ENCODE measurements at places on chromosomes 6 and 20. TPM values are rescaled to one million over a fixed set of nuclear protein-coding genes. Genes with fewer than 3 reads are reported as not detected.

Gene GRM1
- not detected for total RNA-seq

Gene PRSS35
- 72.0 TPM for total RNA-seq

Gene SCUBE3
- total RNA-seq: 1.5 TPM

Gene COL19A1
- total RNA-seq: not detected

Gene FAM162B
- not detected for total RNA-seq

Gene PLG
- total RNA-seq: not detected

Gene SMPD2
- total RNA-seq: 12.3 TPM

Gene KCNK15
- total RNA-seq: 2.9 TPM

Gene HLA-DQB2
- not detected for total RNA-seq

Gene HEY2
- 0.12 TPM for total RNA-seq

Gene ADGRF4
- total RNA-seq: 10.6 TPM

Gene RNF39
- total RNA-seq: 0.23 TPM

Gene KCNB1
- total RNA-seq: not detected

Gene DYNLT2
- total RNA-seq: 2.6 TPM

Gene PBOV1
- total RNA-seq: not detected

Gene IYD
- 26.5 TPM for total RNA-seq

Gene OR2B6
- not detected for total RNA-seq

Gene RIPOR3
- total RNA-seq: 0.18 TPM

Gene TSHZ2
- 0.07 TPM for total RNA-seq

Gene SDCBP2
- total RNA-seq: 2.0 TPM

Gene EGFL8
- total RNA-seq: 45.0 TPM

Gene TPD52L1
- 60.1 TPM for total RNA-seq

Gene DOK5
- not detected for total RNA-seq

Gene LY6G5B
- 13.9 TPM for total RNA-seq

Gene NKX2-2
- not detected for total RNA-seq

Gene PDRG1
- 55.7 TPM for total RNA-seq

Gene CRISP3
- total RNA-seq: not detected

Gene CNPY3
- 49.2 TPM for total RNA-seq

Gene SNAP91
- total RNA-seq: not detected

Gene SLC26A8
- 1.4 TPM for total RNA-seq

Gene SUN5
- not detected for total RNA-seq

Gene HSD17B8
- total RNA-seq: 12.5 TPM

Measured in Caco-2 (cell line).